Omental fat pad (tissue), 4 donors: ENCODE measurements at places on chromosomes 7 and 10. TPM values are rescaled to one million over a fixed set of nuclear protein-coding genes. Genes with fewer than 3 reads are reported as not detected.

Gene MEOX2
- 48.3 TPM for total RNA-seq

Gene SPDYE5
- total RNA-seq: not detected

Gene SCIN
- total RNA-seq: 1.4 TPM

Gene ABCF2
- total RNA-seq: 46.4 TPM

Gene PRLHR
- total RNA-seq: not detected

Gene DHTKD1
- total RNA-seq: 29.5 TPM

Gene DPY19L1
- 20.0 TPM for total RNA-seq

Gene CYP3A7
- total RNA-seq: 0.56 TPM

Gene ANKRD7
- not detected for total RNA-seq

Gene CAMK2B
- total RNA-seq: not detected

Gene PON1
- 2.0 TPM for total RNA-seq

Gene PARP12
- total RNA-seq: 85.1 TPM

Gene RET
- total RNA-seq: 1.1 TPM

Gene SRPK2
- total RNA-seq: 30.9 TPM

Gene LRRC17
- total RNA-seq: 2.6 TPM

Gene LEP
- 306 TPM for total RNA-seq

Gene C10orf71
- total RNA-seq: not detected

Gene PSD
- total RNA-seq: not detected

Gene GCK
- total RNA-seq: 1.2 TPM

Gene LRRC72
- not detected for total RNA-seq

Gene ZNF487
- 6.3 TPM for total RNA-seq

Gene ADAMTS14
- total RNA-seq: 0.60 TPM

Gene ABCC2
- 0.84 TPM for total RNA-seq

Gene ZNF438
- total RNA-seq: 8.9 TPM

Gene NANOS1
- 12.2 TPM for total RNA-seq

Gene FAM25G
- not detected for total RNA-seq

Gene CH25H
- total RNA-seq: 25.5 TPM

Gene NUTM2E
- not detected for total RNA-seq
